Psoas muscle (tissue), 8 donors: ENCODE measurements at places on chromosomes 2 and 18.

- no peak for DNase-seq
Observed at GRCh38 chr2:48306409-48307284, 223.3 kb upstream of the STON1 start.

DNA sequence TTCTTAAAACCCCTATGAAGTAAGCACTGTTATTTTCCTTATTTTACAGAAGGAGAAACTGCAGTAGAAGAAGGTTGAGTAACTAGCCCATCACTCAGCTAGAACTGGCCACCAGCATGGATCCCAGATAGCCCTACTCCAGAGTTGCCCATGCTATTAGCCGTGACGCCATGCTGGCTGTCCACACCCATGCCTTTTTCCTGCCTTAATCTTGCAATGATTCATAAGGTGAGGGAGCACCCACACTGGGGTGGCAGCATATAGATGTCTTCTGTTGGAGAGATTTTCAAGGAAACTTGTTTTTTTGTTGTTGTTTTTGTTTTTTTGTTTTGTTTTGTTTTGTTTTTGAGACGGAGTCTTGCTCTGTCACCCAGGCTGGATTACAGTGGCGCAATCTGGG is 204.1 kb upstream of the HAAO start:
- no peak for DNase-seq

GRCh38 chr2:222050981-222051380 is 247.8 kb downstream of the PAX3 start:
- no peak for DNase-seq

DNA sequence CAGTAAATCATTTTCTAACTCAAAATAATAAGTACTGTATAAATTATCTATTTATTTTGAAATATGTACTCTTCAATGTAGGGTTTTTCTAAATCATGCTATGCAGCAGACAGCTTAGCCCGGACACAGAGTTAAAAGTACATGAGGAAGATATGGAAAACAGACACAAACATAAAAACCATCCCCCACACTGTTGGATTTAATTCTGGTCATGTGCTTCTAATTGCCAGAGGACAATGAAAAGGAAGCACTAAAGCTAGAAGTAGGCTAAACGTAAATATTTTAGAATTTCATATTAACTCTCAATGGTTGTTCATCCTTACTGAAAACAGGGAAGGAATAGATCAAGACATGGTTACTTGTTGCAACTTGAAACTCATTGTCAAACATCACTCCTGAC is 420.7 kb downstream of the ERBB4 start:
- DNase-seq, result no peak

DNA sequence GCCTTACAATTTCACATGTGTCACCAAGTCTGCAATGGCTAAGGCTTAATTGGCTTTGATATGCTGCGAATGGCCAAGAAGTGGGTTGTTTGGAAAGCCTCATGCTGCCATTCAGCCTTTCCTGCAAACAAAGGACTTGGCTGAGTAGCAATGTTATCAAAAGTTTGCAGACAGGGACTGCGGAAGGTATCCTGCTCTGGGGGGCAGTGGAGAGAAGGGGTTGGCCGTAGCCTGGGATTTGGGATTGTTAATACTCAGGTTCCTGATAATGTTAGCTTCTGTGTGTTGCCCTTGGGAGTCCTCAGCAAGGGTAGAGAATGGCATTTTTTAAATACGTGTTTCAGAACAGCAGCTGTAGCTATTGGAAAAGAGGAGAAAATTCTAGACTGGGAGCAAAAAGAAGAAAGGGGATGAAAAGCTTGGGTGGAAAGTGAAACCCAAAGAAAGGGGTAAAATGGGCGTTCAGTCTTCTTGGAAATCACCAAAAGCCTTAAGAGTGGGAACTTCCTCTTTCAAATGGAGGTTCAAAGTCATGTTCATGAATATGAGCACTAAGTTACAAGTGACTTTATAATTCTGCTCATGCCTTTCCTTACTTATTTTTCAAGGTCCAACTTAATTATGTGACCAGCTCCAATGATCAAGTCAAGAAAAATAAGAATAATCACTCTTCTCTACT is 325.1 kb downstream of the RNF144A start:
- DNase-seq, result no peak

DNA sequence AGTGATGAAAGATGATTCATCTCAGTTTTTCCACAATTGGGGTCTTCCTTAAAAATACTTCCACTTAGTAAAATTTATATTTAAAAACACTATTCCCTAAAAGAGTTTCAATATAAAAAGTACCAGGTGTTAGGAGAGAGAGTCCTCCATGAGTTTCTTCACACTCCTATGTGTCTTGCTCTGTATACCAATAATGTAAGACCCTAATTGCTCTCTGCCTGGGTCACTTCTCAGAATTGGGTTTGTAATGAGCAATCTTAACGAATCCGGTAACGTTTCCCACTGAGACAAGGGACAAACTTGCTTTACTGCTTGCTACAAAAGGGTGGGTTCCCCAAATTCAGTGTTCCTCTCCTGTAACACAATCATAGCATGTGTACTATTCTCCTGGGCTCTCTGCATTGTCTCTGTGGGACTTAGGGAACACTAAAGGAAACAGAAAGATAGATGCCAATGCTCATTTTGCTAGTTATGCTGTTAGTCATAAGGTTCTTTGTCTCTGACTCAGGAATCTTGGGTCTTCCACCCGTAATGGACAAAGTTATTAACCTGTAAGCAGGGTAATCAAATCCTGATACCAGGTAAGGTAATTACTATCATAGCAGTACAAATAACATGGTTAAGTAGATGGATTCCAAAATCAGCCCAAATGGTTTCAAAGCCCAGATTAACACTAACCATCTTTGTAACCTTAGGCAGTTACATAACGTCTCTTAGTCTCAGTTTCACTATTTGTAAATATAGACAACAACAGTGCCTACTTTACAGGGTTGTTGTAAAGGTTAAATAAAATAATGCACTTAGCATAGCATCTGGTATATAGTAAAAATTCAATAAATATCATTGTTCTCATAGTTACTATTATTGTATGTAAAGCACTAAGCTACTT is 46.3 kb downstream of the ITSN2 start:
- no peak for DNase-seq

DNA sequence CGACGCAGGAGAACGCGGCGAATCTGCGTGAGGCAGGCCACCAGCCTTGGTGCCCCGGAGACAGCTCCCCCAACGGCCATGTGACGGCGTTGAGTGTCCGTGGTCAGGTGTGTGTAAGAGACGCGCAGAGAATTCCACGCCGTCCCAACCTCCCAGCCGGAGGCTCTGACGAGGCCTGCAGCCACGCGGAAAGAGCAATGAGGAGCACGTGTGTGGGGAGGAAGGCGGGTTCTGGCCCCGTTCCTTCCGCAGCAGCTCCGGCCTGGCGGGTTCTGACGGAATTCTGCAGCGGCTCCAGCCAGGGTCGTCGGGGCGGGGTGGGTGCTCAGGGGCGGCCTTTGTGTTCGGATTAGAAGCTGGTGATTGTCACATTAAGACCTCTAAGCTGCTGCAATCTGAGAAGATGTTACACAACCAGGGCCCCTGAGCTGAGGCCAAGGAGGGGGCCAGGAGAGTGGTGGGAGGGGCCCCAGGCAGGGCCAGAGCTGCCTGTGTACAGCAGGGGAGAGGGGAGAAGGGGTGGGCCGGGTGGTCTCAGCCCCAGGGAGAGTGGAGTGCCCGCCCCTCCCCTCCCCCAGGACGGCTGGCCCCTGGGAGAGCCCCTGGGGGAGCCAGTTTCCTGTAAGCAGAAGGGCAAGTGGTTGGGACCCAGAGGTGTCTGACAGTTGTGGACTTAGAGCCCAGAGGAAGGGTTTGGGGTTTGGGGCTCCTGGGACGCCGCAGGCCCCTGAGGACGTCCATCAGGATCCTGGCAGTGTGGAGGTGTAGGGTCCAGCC is 5.1 kb upstream of the GAL3ST2 start:
- DNase-seq, result peak; percentile 53

DNA sequence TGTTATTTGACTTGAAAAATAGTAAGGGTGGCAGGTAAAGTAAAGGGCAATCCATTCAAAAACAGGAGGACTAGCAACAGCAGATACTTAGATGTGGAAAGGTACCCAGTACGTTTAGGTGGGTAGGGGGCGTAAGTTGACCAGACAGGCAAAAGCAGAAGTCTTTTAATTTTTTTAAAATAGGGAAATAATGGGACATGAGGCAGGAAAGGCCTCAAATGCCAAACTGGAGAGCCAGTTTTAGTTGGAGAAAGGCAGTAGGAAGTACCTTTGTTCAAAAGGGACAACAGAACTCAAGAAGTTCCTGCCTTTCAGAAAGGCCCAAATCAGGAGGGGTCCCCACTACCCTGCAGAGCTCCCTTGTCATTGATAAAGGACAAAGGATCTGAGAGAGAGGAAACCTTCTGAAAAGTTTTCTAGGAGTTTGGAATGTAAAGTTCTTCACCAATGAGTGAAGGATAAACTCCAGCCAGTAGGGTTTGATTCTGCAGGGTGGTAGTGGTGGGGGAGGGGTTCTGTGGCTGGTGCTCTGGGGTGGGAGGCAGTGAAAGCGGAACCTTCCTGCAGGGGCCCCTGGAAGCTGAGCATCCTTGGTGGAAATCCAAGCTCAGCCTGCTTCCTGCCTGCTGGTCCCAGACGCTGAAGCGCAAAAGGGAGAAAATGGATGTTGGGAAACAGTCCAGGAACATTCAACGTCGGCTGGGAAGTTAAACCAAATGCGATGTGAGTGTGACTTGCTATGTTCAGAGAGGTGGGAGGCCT is 40.1 kb downstream of the TMEM17 start:
- no peak for DNase-seq

DNA sequence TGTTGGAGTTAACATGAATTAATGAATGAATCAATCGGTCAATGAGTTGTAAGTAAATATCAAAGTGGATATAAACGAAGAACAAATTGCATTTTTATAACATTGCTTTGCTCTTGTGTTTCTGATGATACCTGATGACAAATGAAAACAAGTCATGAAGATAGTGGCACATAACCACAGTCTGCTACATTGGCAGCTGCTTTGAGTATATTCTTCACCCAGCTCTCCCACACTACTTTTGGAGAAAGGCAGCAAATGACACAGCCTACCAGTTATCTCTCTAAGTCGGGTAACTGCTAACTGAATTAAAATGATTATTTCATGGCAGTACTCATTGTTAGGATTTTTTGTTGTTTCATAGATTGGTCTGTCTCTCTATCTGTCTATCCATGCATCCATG is 76.8 kb downstream of the COL5A2 start:
- DNase-seq, result no peak

GRCh38 chr2:189142893-189143759 is 36.4 kb downstream of the COL5A2 start:
- DNase-seq, result no peak

DNA sequence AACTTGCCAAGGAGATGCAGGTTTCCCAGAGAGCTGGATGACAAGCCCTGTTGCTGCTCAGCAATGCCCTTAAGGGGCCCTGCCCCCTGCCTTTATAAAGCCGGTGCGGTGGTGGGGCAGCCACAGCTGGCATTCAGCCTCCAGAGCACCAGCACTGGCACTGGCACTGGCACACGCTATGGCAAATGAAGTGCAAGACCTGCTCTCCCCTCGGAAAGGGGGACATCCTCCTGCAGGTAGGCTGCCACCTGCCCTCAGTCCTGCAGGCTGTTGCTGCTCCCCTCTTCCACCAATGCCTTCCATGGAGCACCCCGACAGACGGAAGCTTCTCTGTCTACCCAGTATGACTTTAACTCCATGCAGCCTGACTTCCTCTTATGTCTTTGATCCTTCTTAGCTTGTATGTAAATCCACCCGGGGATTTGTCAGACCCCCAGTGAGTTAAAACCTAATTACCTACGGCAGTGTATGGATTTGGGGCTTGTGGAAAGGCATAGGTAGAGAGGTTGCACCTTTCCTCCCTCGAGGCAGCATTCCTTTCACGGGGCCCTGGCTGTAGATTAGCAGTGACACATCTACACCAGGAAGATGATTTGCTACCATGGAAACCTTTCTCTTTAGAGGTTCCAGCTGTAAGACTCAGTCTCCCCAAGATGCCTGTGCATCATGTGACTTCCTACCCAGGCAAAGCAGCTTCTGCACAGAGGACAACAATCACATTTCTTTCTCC is at the start of gene DAPL1:
Gene DAPL1, plus strand, starts transcription at position 123 of the 730 bp plus-strand sequence. Its CDS starts 56 bp downstream, at position 179.
- DNase-seq, result no peak

DNA sequence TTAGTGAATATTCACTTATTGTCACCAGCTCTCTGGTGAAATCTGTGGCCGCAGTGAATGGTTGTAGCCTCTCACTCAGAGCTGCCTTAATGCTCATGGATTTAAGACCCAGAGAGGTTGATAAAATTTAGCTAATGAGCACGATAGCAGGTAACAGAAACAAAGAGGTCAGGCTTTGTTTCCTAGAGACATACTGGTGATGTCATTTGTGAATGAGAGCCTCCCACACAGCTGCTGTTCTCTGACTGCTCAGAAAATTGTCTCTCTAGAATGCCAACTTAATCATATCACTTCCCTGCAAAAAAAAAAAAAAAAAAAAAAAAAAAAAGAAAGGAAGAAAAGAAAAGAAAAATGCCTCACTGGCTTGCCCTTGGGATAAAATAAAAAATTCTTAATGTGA is 411.7 kb upstream of the MYT1L start:
- no peak for DNase-seq

DNA sequence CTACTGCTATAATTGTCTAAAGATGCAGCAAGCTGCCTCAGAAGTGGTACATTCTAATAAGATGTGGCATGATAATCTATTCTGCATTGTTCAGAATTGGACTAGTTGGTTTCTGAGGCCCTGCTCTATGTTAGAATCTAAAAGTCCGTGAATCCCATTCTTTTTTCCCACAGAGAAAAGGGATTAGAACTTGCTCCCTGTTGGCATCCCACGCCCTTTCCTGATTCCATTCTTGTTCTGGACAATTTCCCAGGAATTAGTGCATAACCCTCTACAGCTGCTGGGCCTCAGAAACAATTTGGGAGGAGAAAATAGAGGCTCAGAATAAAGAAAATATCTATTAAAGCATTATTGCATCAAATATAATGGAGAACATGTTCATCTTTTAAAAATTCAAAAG is 282.7 kb downstream of the NRXN1 start:
- no peak for DNase-seq

DNA sequence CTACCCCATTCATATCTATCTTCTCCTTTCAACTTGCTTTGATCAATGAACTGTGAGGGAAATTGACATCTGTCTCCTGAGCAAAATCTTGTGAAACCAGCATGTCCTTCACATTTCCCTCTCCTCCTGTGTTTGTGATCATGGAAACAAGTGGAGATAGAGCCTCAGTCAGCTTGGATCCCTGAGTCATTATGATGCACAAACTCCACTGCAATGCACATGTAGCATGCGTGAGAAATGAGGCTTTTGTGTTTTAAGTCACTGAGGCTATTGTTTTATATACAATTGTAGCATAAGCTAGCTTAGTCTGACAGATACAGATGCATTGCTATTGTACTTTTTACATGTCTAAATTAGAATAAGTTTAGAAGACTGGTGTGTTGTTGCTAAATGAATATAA is 85.2 kb upstream of the HNMT start:
- no peak for DNase-seq

GRCh38 chr2:173043897-173044519 is 31.6 kb upstream of the MAP3K20 start:
- no peak for DNase-seq

GRCh38 chr18:77062518-77063003 is 70.0 kb downstream of the MBP start:
- DNase-seq, result no peak

DNA sequence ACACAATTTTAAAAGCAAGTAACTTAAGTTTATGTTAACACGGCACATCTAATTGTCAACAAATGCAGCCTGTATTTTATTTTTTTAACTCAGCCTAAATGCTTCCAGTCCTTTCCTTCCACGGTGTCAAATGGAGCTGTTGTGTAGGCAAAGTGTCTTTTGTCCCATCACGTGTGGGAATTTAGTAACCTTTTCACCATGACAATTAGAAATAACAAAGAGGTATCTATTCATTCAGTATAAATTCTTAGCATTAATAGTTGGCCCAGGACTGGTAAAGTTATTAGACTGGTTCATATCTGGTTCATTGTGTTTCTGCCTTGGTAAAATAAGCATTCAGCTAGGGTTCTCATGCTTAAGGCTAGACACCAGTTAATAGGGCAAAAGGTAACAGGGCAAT is 47.9 kb downstream of the FRZB start:
- DNase-seq, result no peak
